Adipose tissue (tissue), 3 donors: ENCODE measurements at places on chromosomes 4 and X. TPM values are rescaled to one million over a fixed set of nuclear protein-coding genes. Genes with fewer than 3 reads are reported as not detected.

Gene MTMR8
- 0.28 TPM for polyA plus RNA-seq

Gene PAGE2
- not detected for polyA plus RNA-seq

Gene DRP2
- polyA plus RNA-seq = not detected

Gene GPM6B
- 1.3 TPM for polyA plus RNA-seq

Gene NIPAL1
- polyA plus RNA-seq = 0.58 TPM

Gene ZNF711
- 0.68 TPM for polyA plus RNA-seq

Gene TBC1D8B
- 3.1 TPM for polyA plus RNA-seq

Gene TNIP3
- not detected for polyA plus RNA-seq

Gene RPS6KA6
- 0.18 TPM for polyA plus RNA-seq

Gene NDP
- polyA plus RNA-seq = not detected

Gene IRS4
- not detected for polyA plus RNA-seq

Gene ZMAT1
- 3.7 TPM for polyA plus RNA-seq

Gene NAP1L3
- polyA plus RNA-seq = 0.43 TPM

Gene SULT1B1
- polyA plus RNA-seq = 5.4 TPM

Gene FATE1
- 0.15 TPM for polyA plus RNA-seq

Gene CXorf38
- 7.3 TPM for polyA plus RNA-seq

Gene AFP
- polyA plus RNA-seq = not detected

Gene PDZD4
- 2.7 TPM for polyA plus RNA-seq

Gene TRAM1L1
- 1.8 TPM for polyA plus RNA-seq

Gene SLC9B1
- 0.79 TPM for polyA plus RNA-seq

Gene COX7B2
- polyA plus RNA-seq = not detected

Gene GLUD2
- polyA plus RNA-seq = 3.7 TPM

Gene BEX5
- 17.1 TPM for polyA plus RNA-seq

Gene MAPK10
- 34.9 TPM for polyA plus RNA-seq

Gene ABHD18
- polyA plus RNA-seq = 2.8 TPM

Gene MAGEC3
- not detected for polyA plus RNA-seq

Gene STATH
- polyA plus RNA-seq = not detected

Gene RNF150
- polyA plus RNA-seq = 0.82 TPM

Gene CT45A1
- polyA plus RNA-seq = not detected

Gene TMSB15B
- polyA plus RNA-seq = 0.95 TPM

Gene RAB9B
- polyA plus RNA-seq = 0.40 TPM

Gene TMEM33
- polyA plus RNA-seq = 9.7 TPM

Gene GAGE12J
- polyA plus RNA-seq = not detected

Gene P2RY10
- polyA plus RNA-seq = not detected

Gene MAGEB2
- polyA plus RNA-seq = not detected
